ENCODE measurements at places on chromosomes 7 and 10.

GRCh38 chr7:122273117-122273516 is 31.4 kb downstream of the FEZF1 start:
- no peak for DNase-seq

DNA sequence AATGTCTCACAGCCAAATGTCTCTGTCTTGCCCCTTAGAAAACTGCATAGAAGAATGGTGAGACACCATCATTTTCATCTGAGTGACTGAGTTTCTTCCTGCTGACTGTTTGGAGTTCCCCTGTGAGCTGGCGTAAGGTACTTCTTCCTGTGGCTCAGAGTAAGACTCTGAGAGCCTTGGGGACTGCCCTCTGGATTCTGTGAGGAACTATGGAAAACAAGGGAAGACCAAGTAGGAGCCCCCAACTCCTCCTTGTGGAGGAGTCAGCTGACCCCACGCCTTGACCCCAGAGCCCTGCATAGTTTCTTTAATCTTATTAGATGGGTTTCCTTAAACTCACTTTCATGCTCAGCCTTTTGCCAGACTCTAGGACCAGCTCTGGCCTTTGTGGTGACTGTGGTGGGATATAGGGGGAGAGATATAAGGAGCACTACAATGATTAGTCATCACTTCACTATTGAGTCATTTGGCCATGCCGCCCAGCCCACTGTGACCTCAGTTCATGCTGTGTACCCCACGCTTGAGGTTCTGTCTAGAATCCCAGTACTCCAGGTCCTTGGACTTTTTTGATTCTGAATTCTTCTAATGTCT is 51.8 kb upstream of the FAM133B start:
- DNase-seq, result peak; percentile 42

DNA sequence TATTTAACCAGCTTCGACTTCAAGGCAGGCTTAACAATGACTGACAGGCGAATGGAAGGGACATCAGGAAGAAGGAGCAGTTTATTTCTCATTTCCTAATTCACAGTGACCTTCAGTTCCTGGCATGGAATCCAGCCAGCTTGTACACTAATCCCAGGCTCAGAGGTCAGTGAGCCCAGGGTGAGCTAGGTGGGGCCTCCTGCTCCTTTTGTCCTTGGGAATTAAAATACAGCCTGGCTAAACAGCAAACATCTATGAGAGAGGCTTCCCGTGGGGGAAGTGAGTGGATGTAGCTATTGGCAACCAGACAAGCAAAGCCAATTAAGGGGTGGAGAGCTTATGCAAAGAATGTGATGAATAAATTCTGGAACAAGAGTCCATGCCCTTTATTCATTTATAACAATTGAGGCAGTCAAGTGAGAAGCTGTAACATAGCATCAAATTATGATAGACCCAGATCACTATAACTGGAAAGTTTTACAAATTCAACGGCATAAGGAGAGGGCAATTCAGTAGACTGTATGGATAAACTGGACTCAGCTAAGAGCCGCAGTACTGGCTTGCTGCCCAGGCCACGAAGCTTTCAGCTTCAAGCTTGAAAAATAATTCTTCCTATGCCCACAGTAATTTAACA is 57.1 kb downstream of the STK17A start:
- no peak for DNase-seq

GRCh38 chr10:86759073-86759672 is 2.8 kb downstream of the BMPR1A start:
- DNase-seq, result no peak

DNA sequence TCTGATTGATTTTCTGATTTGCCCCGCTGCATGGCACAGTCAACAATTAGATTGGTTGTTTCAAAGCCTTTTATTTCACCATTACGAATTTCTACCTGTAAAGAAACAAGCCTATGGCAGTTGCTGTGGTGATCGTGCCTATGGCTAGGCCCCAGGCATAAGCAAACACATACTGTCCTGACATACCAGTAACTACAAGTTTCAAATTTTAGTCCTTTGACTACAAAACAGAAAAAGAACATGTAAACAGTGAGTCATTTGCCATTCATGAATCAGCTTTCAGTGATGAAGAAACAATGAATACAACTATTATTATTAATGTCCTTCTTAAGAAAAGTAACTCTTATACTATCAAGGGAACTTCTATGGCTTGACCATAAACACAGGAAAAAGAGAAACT is 168.0 kb upstream of the LRRN3 start:
- DNase-seq, result no peak

GRCh38 chr10:48799341-48800006 is 114.8 kb downstream of the WDFY4 start:
- DNase-seq, result no peak

- DNase-seq, result no peak
These were observed 54.7 kb upstream of the NPTX2 start for GRCh38 chr7:98562381-98562823.

Data from stimulated activated CD4-positive, alpha-beta T cell treated with anti-CD3 and anti-CD28 coated beads, Interleukin-12 subunit alpha, Interleukin-12 subunit beta, amount 100 ng/mL, for 4 hours (primary cell).